ENCODE measurements at places on chromosomes 4 and X.

- no peak for DNase-seq
Measured at GRCh38 chrX:70129816-70130215, 3.4 kb upstream of the IGBP1 start.

GRCh38 chr4:54277691-54278090, 48.6 kb downstream of the PDGFRA start:
- no peak for DNase-seq

DNA sequence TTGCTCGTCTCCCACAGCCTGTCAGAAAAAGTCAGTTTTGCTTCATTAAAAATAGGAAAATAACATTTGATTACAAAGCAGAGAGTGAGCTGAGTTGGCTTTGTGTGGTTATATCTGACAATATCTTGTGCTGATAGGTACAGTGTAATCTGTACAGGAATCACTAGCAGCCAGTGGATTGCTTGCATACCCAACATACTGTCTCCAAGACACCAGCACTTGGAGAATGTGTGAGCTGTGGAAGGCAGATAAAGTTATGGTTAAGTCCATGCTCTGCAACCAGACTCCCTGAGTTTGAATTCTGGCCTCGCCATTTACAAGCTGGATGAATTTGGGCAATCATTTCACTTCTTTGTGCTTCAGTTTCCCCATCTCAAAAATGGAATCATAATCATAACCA, 57.5 kb upstream of the TMPRSS11F start:
- no peak for DNase-seq

GRCh38 chrX:3638280-3638873, 75.1 kb downstream of the PRKX start:
- no peak for DNase-seq

DNA sequence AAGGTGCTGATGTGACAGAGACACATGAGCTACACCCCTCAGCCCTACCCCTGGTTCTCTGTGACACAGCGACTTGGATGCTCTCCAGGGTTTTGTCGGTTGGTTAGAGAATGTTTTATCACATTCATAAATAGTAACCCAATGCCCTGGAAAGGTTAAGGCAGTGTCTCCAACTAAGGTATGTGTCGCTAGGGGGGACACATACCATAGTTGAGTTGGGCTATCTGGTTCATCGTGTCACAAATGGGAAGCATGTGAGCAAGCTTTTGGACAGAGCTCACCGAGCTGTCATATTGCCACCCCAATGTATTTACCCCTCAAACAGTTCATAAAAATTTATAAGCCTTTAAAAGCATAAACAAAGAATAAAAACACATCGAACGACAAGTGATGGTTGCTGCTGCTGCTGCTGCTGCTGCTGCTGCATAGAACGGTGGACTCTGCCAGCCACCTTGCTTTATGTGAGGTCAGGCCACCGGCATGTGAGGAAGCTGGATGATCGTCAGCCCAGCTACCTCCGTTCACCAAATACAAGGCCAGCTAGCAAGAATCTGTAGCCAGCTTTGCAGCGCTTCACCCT, 55.9 kb downstream of the STOX2 start:
- no peak for DNase-seq

DNA sequence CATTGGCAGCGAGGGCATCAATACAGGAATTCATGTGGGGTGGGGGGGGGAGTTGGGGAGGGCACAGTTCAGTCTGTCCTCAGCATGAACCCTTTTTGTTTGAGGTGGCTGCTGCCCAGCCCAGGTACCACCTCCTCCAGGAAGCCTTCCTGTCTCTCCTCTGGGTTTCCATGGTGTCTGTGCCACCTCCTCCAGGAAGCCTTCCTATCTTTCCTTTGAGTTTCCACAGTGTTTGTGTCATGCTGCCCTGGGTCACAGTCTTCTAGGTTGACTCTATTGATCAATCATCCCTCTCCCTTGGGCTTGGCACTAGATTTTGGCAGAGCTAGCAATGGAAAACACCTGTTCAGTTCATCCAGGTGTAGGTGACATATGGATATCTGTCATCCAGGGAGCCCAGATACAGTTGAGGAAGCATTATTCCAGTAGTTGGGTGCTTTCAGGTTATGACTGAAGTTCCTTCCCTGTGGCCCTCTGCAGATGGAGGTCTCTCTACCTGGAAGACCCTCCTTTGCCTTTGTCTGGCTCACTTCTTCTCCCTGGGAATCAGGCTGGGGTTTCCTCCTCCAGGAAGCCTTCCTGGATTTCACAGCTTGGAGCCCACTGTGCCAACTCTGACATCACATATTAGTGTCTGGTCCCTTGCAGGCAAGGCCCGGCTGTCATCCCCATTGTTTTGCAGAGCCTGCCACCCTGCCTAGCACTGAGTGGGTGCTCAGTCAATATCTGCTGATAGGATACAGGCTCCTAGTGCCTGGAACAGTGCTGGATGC, 96.6 kb downstream of the SORCS2 start:
- no peak for DNase-seq

GRCh38 chr4:20462426-20463175, 210.9 kb downstream of the SLIT2 start:
- no peak for DNase-seq

GRCh38 chr4:69894721-69895120, 34.8 kb upstream of the SULT1E1 start:
- no peak for DNase-seq

DNA sequence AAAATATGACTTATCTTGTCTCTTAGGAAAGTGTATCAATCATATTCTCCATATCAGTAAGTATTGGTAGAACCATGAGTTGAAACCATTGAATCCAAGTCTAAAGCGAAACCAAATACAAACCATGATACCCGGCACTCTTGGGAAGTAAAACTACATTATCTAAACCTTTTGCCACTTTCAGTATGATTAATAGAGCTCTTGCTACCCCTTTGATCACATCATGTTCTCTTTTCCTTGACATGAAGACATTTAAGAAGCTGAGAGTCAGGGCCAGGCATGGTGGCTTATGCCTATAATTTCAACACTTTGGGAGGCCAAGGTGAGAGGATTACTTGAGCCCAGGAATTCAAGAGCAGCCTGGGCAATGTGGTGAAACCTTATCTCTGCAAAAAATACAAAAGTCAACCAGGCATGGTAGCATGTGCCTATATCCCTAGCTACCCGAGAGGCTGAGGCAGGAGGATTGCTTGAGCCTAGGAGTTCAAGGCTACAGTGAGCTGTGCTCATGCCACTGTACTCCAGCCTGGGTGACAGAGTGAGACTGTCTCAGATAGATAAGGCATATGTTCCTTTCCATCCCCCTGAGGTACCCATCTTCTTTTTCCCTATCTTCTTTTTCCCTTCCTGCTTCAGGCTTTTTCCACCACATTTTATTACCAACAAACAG, 45.4 kb downstream of the CEP135 start:
- no peak for DNase-seq
